ENCODE measurements at places on chromosomes 11 and 22.

DNA sequence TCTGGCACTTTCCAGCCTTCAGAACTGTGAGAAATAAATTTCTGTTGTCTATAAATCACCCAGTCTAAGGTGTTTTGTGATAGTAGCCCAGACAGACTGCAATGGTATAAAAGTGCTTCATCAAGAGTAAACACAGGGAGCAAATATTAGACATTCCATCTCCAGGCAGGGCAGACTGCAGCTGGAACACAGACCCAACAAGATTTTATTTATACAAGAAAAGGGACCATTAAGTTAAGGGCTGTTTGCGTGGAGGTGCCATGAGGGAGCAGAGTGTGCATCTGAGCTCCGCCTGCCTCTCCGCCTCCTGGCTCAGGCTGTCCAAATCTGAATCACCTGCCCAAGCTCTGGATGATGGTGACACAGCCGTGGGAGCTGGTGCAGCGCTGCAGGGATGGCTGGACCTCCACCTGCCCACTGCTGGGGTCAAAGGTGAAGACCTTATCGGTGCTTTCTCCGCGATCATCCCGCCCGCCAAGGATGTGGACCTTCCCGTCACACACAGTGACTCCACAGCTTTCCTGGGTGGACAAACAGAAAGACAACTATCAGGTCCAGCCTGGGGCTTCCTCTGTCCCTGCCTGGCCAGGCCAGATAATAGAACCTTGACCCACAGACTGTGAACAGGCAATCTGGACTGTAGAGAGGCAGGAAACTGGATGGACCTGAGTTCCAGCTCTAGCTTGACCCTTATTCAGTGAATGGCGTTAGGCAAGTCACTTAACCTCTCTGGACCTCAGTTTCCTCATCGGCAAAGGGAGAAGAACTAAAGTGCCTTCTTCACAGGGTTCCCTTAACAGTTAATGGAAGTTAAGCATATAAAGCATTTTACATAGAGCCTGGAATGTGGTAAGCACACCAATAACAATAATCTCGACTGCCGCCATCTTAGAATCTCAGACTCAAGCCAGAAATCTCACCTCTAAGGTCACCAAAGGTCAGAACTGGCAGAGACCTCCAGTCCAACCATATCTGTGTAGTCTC, 10.5 kb downstream of the KLHL35 start:
- no peak for DNase-seq

DNA sequence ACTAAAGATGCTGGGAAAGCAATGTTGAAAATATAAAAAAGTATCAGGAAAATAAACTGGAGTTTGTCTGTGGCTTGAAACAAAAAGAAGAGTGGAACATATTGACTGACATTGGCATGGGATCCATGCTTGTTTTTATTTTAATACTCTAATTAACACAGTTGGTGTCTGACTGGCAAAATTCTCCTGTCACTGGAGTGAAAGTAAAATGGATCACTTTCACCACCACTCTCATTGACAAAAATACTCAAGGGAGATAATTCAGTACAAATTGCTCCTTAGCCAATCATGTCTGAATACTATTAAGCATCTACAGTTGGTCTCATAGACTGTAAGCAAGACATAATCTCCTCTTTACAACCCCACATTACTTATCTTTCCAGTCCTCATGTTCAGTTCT, 101.8 kb downstream of the DCDC1 start:
- DNase-seq: no peak

GRCh38 chr22:33472462-33473344, 414.5 kb upstream of the SYN3 start:
- no peak for DNase-seq

DNA sequence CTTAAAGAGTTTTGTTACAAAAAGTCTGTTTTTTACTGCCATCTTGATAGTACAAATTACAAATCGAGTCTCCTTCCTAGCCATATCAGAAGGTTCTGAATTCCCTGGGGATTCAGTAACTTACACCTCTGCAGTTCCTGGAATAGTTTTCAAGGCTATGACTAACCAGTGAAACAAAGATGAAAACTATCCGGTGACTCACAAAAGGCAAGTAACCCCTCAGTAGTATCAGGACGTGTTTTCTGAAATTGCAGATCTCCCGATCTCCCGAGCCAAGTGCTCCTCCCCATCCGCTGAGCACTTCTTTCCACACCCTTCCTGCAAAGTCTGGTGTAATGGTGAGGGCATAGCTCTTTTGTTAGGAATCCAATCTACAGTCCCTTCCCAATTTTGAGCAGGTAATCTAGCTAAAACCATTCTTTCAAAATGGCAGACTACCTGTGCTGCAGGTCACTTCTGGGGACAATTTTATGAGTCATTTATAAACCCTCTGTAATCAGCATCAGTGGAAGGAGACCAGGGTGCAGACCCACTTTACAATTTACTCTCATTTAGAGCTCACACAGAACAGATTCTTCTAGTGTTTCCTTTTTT, 7.7 kb downstream of the E2F8 start:
- no peak for DNase-seq

DNA sequence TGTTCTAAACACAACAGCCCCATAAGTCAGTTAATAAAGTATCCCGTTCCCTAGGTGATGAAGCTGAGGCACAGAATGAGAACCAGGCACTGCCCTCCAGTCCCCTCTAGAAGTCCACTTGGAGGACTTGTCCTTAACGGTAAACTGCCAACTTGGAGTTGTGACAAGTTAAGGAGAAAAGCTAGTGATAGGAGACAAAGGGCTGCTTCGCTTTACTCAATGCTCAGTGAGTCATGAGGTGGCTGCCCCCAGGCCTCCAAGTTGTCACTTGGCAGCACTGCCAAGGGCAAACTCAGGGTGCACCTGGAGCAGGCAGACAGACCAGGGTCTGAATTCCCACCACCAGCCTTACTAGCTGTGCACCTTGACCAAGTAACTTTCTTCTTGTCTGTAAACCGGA, 13.5 kb downstream of the SLC43A1 start:
- no peak for DNase-seq

GRCh38 chr22:20494978-20495860, at the start of gene KLHL22:
KLHL22 (minus strand) TSS chr22:20495795; CDS start chr22:20489211, 6,584 bp downstream.
- peak; percentile 10 for DNase-seq

GRCh38 chr11:100738701-100739270, 51.7 kb downstream of the ARHGAP42 start:
- DNase-seq: no peak

- no peak for DNase-seq
Measured at GRCh38 chr11:720017-720641, 14.1 kb downstream of the EPS8L2 start.

GRCh38 chr11:67364783-67365722, 8.3 kb downstream of the CLCF1 start:
- no peak for DNase-seq

DNA sequence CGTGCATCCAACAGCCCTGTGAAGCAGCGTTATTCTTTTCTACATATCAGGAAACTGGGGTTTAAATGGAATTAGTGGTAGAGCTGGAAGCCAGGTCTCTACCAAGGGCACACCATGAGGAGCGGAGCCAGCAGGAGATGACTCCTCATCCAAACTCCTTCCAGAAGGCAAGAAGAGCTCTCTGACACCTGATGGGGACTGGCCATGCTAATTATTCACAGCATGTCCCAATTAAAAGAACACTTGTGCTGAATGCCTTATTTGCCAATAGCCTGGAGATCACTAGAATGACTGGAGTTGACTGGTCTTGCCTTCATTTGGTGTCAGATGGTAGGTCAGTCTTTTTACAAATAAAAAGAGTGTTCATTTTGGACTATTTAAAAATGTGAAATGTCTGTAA, 32.9 kb upstream of the SLN start:
- DNase-seq: no peak

DNA sequence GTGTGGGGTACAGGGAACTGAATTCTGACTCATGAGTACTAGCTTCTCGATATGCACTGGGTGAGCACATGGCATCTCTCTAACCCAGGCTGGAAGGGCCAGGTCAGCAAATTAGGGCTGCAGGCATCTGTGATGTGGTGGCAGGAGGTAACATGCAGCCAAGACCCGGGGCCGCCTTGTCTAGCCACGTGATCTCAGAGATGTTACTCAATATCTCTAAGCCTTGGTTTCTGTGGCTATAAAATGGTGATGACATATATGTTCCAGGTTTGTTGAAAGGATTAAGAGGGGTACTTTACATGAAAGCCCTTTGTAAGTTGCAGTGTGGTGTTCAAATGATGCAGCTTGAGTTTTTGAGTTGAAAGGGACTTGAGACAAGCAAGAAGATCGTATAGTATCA, 3.2 kb downstream of the ST14 start:
- peak; percentile 44 for DNase-seq

GRCh38 chr11:91295591-91295990, 929.0 kb upstream of the FAT3 start:
- no peak for DNase-seq

GRCh38 chr11:124070915-124071622, 29.9 kb upstream of the OR10G7 start:
- peak; percentile 86 for DNase-seq

DNA sequence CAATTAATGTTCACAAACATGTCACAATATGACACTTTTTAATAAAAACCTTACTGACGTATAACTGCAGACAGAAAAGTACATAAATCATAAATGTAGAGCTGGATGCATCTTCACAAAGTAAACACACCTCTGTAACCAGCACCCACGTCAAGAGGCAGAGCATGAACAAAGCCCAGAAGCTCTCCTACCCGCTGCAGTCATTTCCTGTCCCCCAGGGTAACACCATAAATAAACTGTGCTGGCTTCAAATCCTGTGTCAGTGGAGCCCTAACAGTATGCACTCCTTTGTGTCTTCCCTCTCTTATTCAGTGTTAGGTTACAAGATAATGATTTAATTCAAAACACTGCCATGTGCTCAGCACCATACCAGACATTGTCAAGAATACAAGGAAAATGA, 5.7 kb downstream of the SYT13 start:
- no peak for DNase-seq

GRCh38 chr11:17561526-17561925, 14.5 kb downstream of the OTOG start:
- DNase-seq: no peak

DNA sequence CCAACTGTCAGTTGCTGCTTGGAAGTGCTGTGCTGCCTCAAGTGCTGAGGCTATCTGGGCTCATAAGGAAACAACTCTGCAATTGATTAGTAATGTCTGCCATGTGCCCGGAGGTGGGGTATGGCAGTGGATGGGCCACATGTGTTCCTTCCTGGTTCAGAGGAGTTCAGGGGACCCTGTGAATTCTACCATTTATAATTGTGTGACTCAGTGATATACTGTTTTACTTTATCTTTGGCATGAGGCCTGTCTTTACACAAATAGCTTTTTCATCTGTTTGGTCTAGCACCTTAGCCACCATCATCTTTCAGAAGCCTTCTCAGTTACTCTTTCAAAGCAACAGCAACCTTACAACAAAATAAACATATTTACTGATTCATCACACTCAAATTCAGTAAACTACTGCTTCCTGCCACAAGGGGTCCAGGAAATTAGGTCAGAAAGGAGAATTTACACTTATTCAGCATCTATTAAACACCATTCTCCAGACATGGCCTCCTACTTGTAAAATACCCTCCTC, 20.9 kb downstream of the DKK3 start:
- DNase-seq: no peak

Data from inflammatory macrophage treated with lipopolysaccharide for 4 hours (primary cell).